ENCODE measurements at places on chromosomes 1 and 21.

DNA sequence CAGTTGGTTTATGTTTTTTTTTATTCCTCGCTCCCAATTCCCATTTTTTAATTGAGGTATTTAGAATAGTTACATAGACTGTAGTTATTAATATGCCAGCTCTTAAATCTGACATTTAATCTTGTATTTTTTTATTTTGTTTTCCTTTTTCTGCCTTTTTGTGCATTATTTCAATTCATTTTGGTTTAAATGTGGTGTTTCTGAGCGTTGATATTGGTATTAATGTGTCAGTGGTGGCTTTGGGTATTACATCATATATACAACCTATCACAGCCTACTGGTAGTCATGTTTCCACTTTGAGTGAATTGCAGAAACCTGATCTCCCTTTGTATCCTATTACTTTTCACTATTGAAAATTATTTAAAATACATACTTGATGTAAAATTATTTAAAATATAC, 1027.3 kb downstream of the KCNT2 start:
- no peak for DNase-seq

DNA sequence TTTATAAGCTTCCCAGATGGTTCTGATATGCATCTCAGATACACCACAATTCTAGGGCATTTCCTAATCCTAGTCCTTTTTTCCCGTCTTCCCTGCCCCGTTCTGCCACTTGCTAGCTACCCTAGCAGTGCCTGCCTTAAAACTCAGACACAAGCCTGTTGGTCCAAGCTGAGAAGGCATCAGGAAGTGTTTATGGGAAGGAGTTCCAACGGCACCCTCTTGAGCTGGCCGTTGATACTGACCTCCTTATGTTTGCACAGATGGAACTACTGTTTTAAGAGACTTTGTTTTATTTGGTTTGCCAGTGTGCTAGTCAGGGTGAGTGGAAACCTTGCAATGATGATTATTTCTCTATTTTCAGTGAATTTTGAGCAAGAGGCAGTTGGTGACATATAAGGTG, 67.2 kb downstream of the UCK2 start:
- no peak for DNase-seq

GRCh38 chr1:53913352-53914033, 19.5 kb downstream of the DIO1 start:
- DNase-seq: no peak

GRCh38 chr1:78170859-78171258, 125.1 kb downstream of the GIPC2 start:
- no peak for DNase-seq

- DNase-seq: no peak
Observed at GRCh38 chr1:8090241-8090702, 64.2 kb upstream of the ERRFI1 start.

GRCh38 chr1:211591980-211592493, 13.1 kb upstream of the SLC30A1 start:
- no peak for DNase-seq

- no peak for DNase-seq
Observed at GRCh38 chr1:205546541-205546940, 42.1 kb downstream of the CDK18 start.

DNA sequence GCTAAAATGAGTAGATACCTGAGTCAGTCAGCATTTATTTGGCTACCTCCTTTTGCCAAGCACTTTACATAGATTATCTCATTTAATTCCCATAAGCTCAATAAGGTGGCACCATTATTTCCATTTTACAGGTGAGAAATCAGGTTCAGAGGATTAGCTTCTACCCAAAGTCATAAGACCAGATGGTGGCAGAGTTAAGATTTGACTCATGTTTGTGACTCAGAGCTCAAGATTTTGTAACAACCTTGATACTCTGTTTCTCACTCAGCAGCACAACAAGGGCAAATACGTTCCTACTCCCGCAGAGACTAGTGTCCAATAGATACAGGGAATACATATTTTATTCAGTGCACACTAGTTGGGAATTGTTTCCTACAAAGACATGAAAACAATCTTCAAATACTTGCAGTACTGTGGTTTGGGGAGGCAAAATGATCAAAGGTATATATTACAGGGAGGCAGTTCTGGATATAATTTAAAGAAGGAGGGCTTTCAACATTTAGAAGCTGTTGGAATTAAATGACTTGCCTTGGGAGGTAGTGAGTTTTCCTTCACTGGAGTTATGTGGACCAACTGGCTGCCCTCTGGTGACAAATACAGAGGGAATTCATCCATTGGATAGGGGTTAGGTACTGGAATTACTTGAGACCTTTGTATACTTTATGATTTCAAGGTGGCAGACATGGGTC, 3.6 kb downstream of the LEPR start:
- no peak for DNase-seq

DNA sequence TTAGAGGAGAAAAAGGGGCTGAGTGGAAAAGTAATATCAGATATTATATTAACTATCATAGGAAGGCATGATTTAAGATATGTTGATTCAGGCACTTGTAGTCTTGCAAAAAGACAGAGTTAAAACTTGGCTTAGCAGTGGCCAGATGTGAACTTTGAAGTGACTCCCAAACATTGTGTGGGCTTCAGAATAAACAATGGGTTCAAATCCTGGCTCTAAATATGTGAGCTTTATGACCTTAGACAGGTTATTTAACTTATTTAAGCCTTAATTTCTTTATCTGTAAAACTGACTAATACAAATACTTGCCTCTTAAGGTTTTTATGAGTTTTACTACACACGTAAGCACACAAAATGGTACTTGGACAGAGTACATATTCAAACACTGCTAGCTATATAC, 85.9 kb downstream of the TNFSF18 start:
- no peak for DNase-seq

GRCh38 chr1:28845786-28846543, 34.0 kb downstream of the OPRD1 start:
- no peak for DNase-seq

Measured in left hindlimb (tissue), 1 donor.